Esophagus squamous epithelium (tissue), 5 donors: ENCODE measurements at places on chromosomes 3 and 15.

GRCh38 chr3:158313338-158313927 is 203.5 kb downstream of the RSRC1 start:
- DNase-seq: no peak

GRCh38 chr3:172106037-172106954 is 66.9 kb downstream of the FNDC3B start:
- DNase-seq: no peak

GRCh38 chr3:53715815-53716483 is 130.3 kb downstream of the CHDH start:
- no peak for DNase-seq

DNA sequence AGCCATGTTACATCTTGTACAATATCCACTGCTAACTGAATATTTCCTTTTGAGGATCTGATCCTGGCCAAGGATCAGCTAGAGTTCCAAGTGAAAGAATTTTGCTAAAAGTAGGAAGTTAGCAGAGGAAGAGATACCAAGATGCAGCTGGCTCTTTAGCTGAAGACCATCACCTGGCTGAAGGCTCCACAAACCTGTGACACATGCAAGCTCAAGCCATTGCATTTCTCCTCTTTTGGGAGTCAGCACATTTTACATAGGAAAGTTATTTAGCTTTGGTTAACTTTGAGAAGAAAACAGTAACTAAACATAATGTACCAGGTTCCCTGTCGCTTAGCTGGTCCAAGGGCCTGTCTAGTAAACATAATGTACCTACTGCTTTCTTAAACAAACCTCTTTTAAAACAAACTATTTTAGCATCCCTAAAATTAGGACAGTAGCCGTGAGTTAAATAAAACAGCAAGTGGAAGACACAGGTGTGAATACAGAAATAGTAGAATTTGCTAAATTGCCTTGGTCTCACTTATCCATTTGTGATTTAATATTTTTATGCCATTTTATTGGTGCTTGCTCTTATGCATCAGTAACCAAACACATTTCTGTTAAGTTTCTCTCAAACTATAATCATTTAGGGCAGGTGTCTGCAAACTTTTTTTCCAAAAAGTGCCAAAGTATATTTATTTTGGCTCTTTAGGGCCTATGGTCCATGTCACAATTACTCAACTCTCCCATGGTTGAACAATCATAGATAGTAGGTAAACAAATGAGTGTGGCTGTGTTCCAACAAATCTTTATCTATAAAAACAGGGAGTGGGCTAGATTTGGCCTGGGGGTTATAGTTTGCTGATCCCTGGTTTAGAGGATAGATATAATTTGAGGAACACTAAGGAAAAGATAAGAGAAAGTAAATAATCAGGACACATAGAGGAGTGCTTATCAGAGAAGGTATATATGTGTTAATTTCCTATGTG is 11.2 kb downstream of the GCSAM start:
- DNase-seq: no peak

DNA sequence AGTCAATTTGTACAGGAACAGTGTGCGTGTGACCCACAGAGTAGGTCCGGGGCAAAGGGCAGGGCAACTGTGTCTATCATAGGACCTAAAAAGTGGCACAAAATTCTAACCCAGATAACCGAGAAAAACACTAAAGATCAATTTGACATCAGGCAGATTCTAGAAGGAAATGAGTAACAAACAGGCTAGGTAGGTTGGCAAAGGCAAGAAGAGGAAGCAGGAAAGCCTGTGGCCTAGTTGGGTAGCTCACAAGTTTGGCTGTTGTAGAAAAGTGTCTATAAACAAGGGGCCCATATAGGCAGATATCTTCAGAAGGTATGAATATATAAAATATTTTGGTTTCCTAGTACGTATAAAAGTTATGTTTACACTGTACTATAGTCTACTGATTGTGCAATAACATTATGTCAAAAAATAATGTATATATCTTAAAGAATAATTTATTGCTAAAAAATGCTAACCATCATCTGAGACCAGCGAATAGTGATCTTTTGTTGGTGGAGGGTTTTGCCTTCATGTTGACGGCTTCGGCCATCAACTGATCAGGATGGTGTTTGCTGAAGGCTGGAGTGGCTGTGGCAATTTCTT is 13.3 kb upstream of the OR5K1 start:
- no peak for DNase-seq

DNA sequence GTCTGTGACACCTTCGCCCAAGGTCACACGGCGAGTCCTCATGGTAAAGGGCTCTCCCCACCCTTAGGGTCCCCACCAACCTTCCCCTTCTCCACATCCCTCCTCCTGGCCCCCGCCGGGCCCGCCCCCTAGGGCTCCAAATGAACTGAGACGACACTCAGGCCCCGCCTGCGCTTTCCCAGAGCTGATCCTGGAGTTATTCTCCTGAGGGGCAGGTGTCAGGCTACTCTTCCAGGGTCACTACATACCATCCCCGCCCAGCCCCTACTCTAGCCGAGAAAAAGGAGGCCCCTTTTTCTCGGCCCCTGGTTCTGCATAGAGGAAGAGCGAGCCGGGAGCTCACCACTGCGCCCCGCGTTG is 292 bp downstream of the USP4 start:
- DNase-seq: no peak

GRCh38 chr3:43817825-43818224 is 127.1 kb downstream of the ABHD5 start:
- DNase-seq: no peak

GRCh38 chr3:167876620-167877281 is 141.2 kb downstream of the SERPINI1 start:
- no peak for DNase-seq

DNA sequence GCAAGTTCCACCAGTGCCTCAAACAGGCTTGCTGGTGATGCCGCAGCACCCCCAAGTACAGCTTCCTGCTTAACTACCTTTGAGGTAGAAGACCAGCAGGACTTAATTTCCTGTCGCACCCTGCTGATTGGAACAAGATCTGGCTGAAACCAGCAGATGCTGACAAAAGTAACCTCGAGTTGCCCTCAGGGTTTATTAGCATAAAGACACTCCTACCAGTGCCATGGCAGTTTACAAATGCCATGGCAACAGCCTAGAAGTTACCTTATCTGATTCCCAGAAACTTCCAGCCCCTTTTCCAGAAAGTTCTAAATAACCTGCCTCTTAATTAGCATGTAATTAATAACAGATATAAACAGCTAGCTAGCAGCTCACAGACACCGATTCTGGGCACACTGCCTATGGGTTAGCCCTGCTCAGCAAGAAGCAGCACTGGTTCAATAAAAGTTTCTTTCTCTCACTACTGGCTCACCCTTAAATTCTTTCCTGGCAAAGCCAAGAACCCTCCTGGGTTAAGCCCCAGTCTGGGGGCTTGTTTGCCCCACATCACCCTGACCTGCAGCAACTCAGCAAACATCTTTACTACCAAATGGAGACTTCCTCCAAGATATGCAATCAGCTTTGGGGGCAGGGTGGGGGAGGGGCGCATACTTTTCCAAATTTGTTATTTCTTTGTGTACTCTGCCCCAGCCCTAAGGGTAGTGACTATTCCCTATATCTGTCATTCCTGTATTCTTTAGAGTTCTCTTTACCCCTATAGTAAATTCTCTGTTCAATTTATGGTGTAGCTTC is 54.2 kb downstream of the MAP4 start:
- DNase-seq: no peak

DNA sequence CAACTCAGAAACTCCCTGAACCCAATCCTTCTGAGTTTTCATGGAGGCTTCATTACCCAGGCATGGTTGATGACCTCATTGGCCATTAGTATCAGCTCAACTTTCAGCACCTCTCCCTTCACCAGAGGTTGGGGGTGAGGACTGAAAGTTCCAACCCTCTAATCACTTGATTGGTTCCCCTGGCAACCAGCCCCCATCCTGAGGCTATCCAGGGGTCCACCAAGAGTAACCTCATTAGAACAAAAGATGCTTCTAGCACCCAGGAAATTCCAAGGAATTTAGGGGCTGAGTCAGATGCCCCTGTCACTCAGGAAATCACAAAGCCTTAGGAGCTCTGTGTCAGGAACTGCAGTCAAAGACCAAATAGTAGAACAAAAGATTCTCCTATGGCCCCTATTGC is 43.8 kb downstream of the ADAMTSL3 start:
- no peak for DNase-seq

- no peak for DNase-seq
These were observed 30.8 kb upstream of the ZBTB38 start for GRCh38 chr3:141337523-141337854.

DNA sequence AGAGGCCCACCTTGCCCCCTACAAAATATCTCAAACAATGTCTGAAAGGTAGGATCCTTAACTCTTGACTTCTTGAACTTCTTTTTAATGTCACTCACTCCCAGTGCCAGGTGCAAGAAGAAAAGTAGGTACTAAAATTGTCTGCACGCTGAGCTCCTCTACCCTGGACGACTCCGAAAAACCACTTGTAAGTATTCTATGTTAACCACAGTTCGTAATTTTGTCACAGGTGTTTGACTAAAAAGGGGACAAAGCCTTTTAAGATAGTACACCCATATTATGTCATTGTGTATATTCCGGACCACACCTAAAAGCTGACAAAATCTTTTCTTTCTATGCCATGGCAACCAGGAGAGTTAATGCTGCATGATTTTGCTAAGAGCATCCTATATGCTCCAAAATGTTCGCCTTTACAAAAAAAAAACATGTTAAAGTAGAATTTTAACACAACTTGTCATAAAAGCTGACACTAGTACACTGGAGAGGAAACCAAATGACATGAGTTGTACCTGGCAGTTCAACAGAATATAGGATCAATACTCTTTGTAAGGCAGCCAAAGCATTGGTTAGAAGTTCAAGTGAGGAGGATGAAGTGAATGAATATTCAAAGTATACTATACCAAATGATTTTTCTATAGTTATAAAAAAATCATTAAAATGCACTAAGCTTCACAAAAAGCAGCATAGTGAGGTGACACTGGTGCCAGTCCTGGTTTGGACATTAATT is 210.5 kb downstream of the FOXP1 start:
- DNase-seq: no peak

DNA sequence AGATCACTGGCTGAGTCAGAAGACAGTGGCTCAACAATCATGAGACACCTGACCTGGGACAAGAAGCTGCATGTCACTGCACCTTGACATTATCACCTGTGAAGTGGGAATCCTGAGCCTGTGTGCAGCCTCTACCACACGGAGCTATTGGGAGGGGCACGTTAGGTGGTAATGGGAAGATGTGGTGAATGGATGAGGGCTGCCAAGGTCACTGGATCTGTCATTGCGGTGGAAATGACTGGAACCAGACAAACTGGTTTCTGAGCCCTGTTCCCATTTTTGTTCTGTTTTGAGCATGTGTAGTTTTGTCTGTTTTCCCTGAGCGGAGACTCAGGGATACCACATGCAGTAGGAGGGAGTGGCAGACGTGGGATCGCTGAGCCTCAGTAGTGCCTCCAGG is 235.5 kb downstream of the OPA1 start:
- DNase-seq: no peak

GRCh38 chr3:136982520-136983138 is 24.8 kb downstream of the IL20RB start:
- no peak for DNase-seq

DNA sequence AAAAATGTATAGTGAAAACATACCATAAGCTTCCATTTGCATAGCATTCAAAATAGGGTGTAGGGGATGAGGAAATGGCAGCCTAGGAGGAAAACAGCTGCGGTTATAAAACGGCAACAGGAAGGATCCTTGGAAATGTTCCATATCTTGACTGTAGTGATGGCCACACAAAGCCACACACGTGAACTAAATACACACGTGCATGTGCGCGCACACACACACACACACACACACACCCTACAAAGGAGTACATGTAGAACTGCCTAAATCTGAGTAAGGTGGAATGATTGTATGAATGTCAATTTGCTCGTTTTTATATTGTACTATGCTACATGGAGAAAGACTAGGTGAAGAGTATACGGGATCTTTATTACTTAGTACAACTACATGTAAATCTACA is 3.9 kb upstream of the IREB2 start:
- DNase-seq: no peak

DNA sequence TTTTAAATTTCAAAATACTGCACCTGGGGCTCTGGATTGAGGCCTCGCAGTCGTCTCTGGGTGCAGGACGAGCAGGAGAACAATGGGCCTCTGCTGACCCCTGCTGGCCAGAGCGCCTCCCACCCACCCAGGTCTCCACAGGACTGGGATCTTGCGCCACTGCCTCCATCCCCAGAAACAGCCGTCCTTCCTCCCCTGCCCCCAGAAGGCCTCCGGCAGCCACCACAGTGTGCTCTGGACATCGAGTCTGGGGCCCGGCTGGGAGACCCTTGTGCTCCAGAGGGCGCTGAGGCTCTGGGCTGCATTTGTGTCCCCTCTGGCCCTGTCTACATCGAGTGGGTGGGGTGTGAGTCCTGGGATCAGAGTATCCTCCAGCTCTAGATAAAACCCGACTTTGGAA is 6.7 kb upstream of the ACSBG1 start:
- peak; percentile 16 for DNase-seq

- no peak for DNase-seq
These were observed 35.4 kb upstream of the CBLB start for GRCh38 chr3:105904251-105904650.

GRCh38 chr15:37253877-37254276 is 153.5 kb upstream of the MEIS2 start:
- DNase-seq: no peak

GRCh38 chr3:20264900-20265567 is 79.0 kb upstream of the SGO1 start:
- DNase-seq: no peak

DNA sequence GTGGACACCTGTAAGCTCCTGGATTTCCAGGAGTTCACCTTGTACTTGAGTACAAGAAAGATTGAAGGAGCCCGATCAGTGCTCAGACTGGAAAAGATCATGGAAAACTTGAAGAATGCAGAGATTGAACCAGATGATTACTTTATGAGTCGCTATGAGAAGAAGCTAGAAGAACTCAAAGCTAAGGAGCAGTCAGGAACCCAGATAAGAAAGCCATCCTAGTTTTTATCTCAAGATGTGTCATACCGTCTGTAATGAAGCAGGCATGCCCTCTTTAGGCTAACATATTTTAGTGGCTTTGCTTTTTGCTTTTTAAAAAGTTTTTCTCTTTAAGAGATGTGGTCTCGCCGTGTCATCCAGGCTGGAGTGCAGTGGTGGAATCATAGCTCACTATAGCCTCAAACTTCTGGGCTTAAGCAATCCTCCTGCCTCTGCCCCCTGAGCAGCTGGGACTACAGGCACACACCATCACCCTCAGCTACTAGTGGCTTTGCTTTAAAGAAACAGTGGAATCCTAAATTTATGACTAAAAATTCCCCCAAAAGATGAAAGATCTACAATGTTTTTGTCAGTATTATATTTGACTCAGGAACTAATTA is 28.1 kb downstream of the EXOG start:
- DNase-seq: no peak

GRCh38 chr3:187951452-187952190 is 202.3 kb upstream of the LPP start:
- DNase-seq: no peak

GRCh38 chr3:54985856-54986255 is 58.0 kb upstream of the LRTM1 start:
- no peak for DNase-seq

DNA sequence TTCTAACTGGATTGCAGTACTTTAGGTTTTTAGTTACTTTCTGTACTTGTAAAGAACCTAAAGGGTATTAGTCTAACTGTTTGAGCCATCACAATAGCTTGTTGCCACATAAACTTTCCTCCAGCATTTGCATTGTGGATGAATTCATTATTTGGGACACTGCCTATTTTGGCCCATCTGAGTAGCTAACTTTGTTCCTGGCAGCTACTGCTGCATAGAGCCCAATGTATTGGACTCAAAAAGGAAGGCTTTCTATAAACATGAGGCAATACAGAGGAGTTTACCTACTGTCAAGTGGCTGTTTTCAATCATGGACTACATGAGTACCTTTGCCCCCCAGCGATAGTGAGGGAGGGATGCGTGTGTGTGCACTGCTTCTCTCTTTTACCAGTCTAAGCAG is 1.9 kb downstream of the ROBO2 start:
- DNase-seq: no peak
